Stimulated activated CD4-positive, alpha-beta T cell treated with anti-CD3 and anti-CD28 coated beads, Interleukin-1b, Interleukin-23, amount 100 ng/mL, for 24 hours (primary cell): ENCODE measurements at places on chromosomes 2 and 18.

DNA sequence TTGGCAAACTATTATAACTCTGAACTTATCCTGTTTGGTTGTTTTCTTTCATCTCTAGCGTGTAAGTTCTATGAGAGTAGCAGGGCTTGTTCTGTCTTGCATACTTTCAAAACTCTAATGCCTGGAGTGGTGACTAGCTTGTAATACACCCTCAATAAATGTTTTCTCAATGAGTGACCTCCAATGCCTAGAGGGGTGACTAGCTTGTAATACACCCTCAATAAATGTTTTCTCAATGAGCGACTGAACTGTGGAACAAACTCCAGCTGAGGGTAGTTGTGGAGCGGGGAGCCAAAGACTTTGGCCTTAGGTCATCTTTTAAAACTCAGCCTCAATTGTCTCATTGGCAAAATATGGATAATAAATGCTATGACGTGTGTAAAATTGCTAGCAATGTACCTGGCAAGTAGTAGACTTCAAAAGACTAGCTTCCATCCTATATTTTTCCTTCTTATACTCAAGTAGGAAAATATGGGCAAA, 1.8 kb downstream of the GPD2 start:
- no peak for DNase-seq

DNA sequence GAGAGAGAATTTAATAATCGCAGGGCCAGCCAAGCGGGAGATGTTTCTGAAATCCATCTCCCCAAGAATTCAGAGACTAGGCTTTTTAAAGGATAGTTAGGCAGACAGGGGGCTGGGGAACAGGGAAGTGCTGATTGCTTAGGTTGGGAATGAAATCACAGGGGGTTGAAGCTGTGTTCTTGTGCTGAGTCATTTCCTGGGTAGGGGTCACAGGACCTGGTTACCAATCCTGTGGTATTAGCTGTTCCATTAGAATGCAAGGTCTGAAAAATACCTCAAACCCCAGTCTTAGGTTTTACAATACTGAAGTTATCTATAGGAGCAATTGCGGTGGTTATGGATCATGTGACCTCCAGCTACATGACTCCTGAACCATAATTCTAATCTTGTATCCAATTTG, 4.6 kb downstream of the SP140 start:
- no peak for DNase-seq

- no peak for DNase-seq
These were observed 21.0 kb upstream of the GPR17 start for GRCh38 chr2:127624756-127625571.

- no peak for DNase-seq
These were observed 7.0 kb downstream of the ING5 start for GRCh38 chr2:241708879-241709278.

GRCh38 chr2:69768235-69768634, 26.3 kb downstream of the ANXA4 start:
- DNase-seq, result no peak

GRCh38 chr2:107545851-107546250, 280.8 kb upstream of the RGPD4 start:
- no peak for DNase-seq

DNA sequence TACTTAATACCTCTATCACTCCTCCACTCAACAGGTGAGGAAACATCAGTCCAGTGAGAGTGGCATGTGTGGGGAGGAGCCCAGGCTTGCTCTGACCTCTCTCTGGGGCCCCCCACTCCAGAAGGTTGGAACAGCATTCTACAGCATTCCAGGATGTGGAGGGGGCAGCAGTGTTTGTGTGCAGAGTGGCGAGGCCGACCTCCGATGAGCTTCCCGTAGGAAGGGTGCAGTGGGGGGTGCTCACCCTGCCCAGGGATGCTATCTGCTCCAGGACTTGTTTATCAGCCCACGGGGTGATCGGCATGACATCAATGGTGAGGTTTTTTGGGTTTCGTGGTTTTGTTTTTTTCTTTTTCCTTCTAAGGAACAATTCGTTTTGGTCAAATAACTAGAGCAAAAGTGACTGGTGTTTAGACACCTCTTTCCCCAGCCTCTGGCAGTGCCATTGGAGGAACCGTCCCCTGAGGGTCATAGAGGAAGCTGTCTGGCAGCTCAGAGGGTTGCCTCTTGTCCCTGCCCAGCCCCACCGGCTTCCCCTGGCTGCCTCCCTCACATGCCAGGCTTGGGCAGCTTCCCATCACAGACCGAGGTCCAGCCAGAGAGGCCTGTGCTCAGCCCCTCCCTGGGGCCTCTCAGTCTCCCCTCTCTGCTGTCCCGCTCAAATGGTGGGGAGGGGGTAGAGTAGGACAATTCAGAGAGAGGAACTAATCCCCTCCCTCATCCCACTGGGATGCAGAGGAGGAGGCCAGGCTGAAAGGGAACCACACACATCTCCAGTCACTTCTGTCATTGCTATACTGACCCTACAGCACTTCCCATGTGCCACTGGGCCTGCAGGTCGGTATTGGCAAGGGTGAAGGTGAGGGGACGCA, 96.5 kb downstream of the ZFP36L2 start:
- DNase-seq, result no peak
